ENCODE measurements at places on chromosomes 16 and 17. TPM values are rescaled to one million over a fixed set of nuclear protein-coding genes. Genes with fewer than 3 reads are reported as not detected.

The ABCC11 gene
- not detected for total RNA-seq

The GCGR gene
- 0.17 TPM for total RNA-seq

DNA sequence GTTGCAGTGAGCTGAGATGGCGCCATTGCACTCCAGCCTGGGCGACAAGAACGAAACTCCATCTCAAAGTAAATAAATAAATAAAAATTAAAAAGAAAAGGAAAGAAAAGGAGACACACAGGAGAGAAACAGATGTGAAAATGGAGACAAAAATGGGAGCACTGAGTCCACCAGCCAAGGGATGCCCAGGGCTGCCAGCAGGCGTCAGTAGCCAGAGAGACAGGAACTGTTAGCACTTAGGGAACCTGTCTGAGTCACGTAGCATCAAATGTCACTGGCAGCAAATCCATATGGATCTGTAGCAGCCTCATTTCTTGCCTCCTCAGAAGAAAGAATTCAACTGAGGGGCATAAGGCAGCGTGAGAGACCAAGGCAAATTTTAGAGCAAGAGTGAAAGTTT lies 79.7 kb downstream of the CYLD start:
- peak; percentile 27 for DNase-seq

GRCh38 chr17:56708220-56708558 lies 114.7 kb downstream of the NOG start:
- DNase-seq, result no peak

DNA sequence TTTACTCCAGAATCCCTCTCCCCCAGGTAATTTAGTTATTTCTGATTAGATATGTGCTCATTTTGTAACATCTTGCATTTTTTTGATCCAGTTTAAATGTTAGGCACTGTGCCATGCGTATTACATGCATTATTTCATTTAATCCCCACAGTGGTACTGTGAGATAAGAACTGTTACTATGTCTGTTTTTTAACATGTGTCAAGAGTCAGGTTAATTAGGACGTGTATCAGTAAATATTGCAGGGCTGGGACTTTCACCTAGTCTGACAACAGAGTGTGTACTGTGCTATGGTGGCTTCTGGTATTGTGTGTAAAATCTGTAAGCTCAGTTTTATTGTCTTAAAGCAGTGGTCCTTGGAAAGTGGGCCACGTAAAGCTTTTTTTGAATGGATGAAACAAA lies 10.6 kb downstream of the RSPRY1 start:
- DNase-seq, result no peak
